Bone marrow (tissue), 2 donors: ENCODE measurements at places on chromosomes 5 and 9.

DNA sequence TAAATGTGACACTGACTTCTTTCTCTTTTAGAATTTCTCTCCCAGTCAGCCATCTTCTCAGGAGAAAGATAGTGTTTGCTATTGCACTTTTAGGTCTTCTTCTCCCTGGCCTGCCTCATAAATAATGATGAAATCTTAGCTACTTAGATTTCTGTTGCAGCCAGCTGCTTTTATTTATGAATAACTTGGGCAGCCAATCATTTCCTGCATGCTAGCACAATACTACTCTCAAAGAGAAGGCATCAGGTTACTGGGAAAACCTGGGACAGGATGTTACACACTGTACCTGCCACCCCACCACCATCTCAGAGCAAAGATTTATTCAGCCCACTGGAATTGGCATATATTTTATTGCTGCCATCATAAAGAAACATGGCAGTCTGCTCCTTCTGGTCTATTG lies 266.6 kb downstream of the PRELID2 start:
- DNase-seq = no peak

GRCh38 chr9:80046481-80046880 lies 474.7 kb downstream of the TLE4 start:
- DNase-seq = no peak

DNA sequence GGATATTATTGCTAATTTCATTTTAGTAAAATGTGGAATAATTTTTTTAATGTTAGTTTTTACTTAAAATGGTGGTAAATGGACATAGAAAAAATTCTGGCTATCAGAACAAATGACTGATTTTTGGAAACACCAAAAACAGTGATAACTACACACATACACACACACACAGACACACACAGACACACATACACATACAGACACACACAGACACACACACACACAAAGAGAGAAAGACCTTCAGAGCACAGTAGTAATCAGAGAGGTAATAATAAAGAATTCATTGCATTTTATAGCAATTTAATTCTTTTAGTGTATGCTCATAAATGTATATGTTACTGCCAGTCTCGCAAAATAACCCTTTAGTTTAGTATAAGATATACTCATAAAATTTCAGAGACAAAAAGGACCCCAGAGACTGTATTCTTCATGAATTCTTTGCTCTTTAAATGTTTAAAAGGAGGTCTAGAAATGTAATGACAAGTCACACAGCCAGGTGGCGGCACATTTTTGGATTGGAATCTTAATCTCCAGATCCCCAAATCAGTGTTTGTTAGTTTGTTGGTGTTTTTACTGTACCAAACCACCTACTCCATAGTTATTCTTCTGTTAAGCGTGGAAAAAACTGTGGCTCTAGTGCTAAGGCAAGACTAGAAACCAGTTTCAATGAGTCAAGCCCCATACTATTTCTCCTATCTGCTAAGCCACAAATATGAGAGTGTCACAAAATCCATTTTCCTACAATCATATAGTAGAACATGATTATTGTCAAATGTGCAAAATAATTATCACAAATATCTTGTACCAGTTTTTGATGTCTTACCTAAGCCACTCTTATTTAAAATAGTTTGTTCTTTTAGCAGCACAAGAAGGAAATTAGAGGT lies 109.9 kb downstream of the EDIL3 start:
- DNase-seq = no peak

GRCh38 chr5:50733741-50734140 lies 67.3 kb downstream of the PARP8 start:
- DNase-seq = no peak

DNA sequence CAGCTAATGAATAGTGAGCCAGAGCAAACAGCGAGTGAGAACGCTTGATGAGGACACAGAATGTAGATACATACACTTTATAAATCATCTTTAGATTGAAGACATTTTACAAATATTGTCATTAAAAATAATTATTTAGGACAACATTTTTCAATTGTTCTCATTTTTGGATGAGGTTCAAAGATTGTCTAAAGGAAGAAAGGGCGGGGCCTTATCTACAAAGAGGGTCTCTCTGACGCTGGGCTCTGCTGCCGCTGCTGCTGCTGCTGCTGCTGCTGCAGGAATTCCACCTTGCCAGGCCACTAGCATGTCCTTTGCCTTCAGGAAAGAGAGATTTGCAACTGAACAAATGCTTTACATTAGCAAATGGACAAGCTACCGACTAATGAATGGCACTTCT lies 220.7 kb upstream of the TMEM161B start:
- no peak for DNase-seq

GRCh38 chr5:171614511-171614910 lies 171.1 kb upstream of the SMIM23 start:
- DNase-seq = no peak

- DNase-seq = no peak
Observed at GRCh38 chr5:55604611-55605067, 69.9 kb upstream of the PLPP1 start.

DNA sequence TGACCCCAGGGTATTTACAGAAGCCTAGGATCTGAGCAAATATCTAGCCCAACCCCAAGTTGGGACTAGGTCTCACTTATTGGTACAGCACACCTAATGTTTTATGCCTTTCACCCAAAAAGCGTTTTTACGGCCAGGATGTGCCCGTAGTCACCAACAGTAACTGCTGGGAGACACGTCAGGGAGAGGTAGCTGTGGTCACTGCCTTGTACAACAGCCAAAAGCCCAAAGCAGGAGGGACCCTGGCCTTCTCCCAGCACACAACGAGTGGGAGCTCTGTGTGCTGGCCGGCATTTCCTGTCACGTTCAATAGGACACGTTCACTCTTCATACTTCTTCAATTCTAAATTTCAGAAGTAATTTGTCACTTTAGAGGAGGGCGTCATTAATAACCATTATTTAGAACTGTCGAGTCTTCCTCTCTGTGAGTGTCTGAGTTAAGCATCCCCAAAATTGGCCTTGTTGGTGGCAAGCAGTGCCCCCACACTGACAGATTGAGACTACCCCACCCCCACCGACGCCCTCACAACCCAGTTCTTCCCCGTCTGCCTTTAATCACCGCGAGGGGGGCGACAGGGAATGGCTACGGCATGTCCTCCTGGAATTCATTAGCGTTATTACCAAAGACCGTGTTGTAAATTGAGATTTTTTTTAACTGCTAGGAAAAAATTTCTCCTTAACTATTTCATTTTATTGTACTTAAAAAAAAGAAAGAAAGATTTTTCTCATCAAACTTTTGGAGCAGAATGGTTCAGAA lies 80.7 kb downstream of the MVB12B start:
- DNase-seq = no peak

- no peak for DNase-seq
Observed at GRCh38 chr9:115362101-115362500, 244.1 kb upstream of the TNC start.

- no peak for DNase-seq
Observed at GRCh38 chr5:15864536-15865215, 314.9 kb downstream of the MARCHF11 start.

DNA sequence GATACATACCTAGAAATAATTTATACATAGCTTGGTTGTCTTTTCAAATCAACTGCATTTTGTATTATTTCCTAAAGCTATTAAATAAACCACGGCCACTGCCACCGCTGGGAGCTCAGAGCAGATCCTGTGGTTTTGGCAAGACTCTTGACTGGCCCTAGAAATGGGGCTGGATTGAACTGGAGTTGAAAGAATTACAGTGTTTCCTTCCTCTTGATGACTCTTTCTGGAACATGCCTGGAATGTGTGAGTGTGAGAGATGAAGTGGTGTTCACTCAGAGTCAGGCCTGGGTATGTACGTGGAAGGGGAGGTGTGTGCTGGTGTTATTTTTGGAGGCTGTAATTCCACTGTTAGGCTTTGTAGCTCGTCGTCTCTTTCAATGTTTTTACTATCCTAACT lies 45.9 kb downstream of the TEK start:
- DNase-seq = no peak

- no peak for DNase-seq
Observed at GRCh38 chr5:104793031-104793754, 1230.6 kb upstream of the NUDT12 start.
